ENCODE measurements at places on chromosomes 4 and X.

DNA sequence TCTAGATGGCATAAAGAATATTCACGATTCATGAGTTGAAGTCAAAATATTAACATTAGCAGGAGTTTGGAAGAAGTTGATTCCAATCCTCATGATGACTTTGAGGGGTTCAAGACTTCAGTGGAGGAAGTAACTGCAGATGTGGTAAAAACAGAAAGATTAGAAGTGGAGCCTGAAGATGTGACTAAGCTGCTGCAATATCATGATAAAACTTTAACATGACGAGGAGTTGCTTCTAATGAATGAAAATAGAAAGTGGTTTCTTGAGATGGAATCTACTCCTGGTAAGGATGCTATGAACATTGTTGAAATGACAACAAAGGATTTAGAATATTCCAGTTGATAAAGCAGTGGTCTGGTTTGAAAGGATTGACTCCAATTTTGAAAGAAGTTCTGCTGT is 70.1 kb upstream of the TMLHE start:
- DNase-seq: no peak

- DNase-seq: no peak
These were observed 1759.1 kb downstream of the ARAP2 start for GRCh38 chr4:34485252-34485651.

DNA sequence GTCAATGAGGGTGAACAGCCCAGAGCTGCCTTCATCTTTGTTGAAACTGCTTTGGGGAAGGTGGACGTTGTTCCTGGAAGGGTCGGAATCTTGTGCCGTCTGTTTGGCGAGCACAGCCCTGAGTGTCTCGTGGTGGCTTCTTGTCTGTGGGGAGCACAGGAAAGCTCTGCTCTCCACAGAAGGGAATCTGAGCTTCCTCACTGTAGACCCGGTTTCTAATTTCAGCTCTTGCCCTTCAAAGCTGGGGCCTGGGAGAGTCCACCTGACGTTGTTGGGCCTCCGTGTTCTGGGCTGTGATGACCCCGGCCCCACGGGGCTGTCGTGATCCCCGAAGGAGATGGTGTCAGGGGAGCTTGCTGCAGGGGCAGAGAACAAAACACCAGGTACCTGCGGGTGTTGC is 47.5 kb downstream of the SORCS2 start:
- no peak for DNase-seq

GRCh38 chr4:86845593-86845992 is 3.6 kb downstream of the SLC10A6 start:
- no peak for DNase-seq

GRCh38 chr4:61473306-61473705 is 273.2 kb downstream of the ADGRL3 start:
- DNase-seq: no peak

DNA sequence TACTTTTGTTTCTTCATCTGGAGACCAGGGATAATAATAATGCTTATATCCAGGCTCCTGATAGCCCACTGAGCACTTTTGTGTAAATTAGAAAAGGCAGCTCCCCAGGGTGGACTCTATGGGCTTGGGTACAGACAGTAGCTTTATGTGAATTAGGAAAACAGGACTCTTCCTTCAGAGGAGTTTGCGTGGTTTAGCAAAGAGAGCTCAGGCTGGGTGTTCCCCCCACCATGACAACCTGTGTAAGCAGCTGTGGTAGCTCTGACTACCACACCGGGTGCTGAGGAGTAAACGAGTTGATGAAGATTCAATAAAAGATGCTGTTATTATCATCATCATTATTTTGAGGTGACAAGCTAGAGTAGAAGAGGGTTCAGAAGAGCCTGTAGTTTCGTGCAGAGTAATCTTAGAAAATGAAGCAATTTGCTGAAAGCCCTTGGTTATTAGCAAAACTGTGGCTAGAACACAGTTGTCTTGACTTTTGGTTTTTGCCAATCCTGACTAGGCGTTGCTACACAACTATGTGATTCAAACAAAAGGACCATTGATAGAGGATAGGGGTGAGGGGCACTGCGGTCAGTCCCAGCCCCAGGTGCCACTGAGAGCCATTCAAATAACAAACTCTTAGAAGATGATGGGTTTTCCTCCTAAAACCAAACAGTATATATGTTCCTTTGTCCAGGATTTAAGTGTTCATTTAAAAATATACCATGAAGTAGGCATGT is 60.6 kb upstream of the LIMCH1 start:
- no peak for DNase-seq

DNA sequence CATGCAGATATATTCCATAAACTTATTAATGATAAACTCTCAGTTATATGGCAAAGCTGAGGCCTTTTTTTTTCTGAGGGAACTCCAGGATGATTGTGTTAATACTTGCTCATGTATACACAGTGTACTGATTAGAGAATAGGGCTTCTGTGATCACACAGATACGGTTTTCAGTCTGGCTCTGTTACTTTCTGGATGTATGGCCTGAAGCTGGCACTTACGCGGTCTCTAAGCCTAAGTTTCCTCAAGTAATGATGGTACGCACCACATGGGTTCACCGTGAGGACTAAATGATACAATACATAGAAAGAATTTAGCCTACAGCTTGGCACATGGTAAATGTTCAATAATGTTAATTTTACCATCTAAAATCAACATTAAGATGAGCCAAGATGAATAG is 73.8 kb downstream of the SEC24D start:
- DNase-seq: no peak

- no peak for DNase-seq
These were observed 5.2 kb downstream of the PKD2 start for GRCh38 chr4:88012647-88013046.

- no peak for DNase-seq
These were observed 5.8 kb downstream of the NKX6-1 start for GRCh38 chr4:84493092-84493850.

GRCh38 chr4:148332486-148332885 is 109.7 kb downstream of the NR3C2 start:
- DNase-seq: no peak

GRCh38 chr4:182291175-182291574 is 48.0 kb downstream of the TENM3 start:
- no peak for DNase-seq

DNA sequence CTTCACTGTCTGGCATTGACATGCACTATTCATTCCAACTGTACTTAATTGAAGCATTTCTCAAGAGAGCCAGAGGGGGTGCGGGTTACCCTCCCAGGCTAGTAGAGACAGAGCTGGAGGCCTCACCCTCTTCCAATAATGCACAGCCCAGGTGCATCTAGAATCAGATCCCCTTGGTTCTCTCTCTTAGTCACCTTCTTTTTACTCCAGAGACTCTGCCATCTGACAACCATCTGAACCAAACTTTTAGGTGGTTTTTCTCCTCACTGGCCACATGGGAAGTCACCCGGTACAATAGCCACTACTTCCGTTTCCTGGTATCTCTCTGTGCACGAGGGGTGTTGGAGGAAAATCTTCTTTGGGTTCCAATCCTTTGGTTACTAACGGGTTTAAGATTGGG is 81.3 kb downstream of the SLC2A9 start:
- DNase-seq: no peak

DNA sequence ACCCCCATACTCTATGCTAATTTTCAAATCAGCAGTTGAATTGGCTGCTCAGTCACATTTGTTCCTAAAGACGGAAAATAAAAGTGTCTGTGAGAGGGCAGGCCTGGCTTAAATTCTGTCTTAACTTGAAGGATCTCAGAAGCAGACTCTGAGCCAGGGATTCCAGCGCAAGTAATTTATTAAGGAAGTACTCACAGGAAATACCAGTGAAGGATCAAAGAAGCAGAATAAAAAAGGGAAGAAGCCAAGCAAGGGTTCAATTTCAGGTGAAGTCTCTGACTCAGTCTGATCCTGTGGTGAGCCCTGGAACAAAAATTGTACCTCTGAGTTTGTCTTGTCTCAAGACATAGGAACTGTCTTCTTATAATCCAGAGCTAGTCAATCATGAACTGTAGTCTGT is 52.2 kb downstream of the IL1RAPL1 start:
- no peak for DNase-seq

DNA sequence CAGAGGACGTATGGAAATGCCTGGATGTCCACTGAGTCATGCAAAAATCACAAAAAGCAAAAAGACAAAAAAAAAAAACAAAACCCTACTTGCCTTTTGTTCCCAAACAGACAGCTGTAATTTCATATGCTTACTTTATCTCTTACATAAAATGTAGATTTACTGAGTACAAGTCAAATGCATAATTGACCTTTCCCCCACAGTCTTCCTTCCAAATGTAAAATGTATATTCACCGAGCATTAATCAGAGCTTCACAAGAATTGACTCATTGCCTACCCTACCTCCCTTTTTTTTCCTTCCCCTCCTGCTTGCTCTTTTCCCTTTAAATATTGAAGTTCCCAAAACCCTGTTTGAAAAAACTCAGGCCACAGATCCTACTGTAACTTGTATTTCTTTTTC is 32.5 kb upstream of the TMPRSS11B start:
- DNase-seq: no peak

GRCh38 chr4:78454016-78454415 is 97.6 kb upstream of the ANXA3 start:
- DNase-seq: no peak

DNA sequence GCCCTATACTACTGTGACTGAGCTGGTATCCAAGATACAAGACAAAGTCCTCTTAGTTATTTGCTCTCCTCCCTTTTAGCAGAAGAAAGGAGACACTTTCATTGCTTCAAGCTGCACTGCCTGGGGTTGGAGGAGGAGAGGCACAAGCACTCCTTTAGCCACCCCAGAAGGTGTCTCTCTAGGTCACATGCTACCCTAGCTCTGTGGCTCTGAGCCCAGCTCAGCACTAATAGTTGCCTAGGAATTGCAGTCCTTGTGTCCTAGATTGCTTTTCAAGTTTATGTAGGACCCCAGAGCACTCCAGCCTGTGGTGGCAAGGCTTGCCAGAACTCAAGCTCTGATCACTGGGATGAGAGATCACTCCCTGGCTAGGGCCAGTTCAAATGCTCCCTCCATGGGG is 24.4 kb upstream of the LHFPL1 start:
- DNase-seq: no peak

GRCh38 chr4:96407738-96408463 is 568.0 kb downstream of the PDHA2 start:
- no peak for DNase-seq

DNA sequence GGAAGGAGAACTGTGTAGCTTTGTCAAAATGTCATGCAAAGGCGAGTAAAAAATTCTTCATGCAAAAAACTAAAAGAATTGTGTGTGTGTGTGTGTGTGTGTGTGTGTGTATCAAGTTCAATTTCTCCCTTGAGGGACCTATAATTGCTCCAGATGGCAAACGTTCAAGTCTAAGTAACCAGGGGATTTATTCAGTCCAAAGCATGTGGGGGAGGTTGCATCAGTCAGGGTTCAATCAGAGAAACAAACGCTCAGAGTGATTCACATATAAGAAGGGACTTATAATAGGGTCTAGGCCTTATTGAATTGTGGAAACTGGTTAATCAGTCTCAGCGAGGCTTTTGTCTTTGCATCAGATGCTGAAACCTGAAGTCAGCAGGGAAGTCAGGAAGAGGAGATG is 5.0 kb downstream of the DCAF8L1 start:
- DNase-seq: no peak

DNA sequence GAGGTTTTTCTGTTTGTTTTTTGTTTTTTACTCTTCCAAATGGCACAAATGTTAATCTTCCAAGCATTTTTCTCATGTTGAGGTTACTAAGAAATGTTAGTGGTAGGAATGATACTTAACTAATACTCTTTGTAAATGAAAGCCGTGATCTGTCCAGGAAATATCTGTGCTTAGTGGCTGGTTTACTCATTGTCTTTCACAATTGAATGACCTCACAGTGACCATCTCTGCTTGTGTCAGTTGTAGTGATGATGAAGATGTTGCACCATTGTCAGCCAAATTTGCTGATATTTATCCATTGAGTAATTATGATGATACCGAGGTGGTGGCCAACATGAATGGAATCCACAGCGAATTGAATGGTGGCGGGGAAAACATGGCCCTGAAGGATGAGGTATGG is 93.5 kb downstream of the TNIP2 start:
- DNase-seq: no peak

- no peak for DNase-seq
These were observed 48.4 kb downstream of the KCNIP4 start for GRCh38 chr4:21900211-21900610.

- no peak for DNase-seq
These were observed 386.2 kb downstream of the PCDH7 start for GRCh38 chr4:31106419-31106818.

DNA sequence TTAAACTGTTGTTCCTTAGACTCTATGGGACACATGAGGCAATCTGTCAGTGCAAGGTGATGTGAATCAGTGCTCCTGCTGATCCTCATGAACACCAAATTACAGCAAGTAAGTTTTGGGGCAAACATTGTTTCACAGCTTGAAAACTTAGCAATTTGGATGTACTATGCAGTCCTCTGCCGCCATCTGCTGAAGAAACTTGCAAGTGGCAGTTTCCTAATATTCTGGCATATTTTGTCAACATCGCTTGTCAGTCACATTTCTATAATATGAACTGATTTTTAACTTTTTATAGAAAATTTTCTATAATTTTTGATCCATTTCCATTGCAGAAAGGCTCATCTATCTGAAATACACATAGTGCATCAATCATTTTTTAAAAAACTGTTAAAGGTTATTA is 56.3 kb downstream of the ZAR1 start:
- DNase-seq: peak; percentile 38

DNA sequence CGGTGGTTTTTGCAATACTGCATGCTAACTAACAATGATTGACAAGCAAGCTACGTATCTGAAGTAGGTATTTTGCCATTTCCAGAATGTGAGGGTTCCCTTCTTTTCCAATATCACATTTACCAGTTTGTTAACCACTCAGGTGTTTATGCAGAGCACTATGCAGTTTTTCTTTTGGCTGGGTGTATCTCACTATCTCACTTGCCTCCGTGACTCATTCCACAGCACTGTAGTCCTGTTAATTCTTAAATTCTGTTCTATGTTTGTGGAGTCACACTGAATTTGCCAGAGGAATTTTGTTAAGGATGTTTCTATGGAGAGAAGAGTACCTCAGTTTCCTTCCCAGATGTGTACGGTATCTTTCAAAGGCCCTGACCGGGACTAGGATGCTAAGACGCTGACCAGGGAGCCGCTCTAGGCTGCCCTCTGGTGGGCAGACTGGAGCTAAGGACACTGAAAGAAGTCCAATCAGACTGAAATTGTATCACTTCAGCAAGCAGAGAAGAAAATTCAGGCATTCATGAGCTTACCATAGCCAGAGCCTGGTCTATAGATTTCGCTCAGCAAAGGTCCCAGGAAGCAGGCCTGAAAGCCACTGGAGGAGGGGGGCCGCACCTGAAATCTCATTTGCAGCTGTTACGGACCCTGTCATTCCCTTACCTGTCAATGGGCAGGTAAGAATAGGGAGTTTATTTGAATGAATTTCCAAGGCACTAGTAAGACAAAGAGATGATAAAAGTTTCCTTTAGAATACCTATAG is 388.4 kb upstream of the SPOCK3 start:
- peak; percentile 11 for DNase-seq

DNA sequence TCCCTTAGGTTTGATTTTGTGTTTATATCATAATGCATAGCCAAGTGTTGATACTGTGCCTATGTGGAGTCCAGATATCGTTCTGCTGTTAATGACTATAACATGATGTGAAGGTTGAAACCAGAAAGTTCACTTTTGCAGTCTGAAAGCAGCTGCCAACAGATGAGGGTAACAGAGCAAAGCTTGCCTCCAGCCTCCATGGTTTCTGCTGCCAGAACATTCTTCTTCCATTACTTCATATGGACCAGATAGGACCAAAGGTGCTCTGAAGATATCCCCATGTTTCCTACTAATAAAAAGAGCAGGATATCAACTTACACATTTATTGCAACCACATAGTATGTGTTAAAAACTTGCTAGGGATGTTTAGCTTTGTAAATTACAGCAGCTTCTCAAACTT is 394.1 kb downstream of the SPRY1 start:
- no peak for DNase-seq

All from Jurkat, Clone E6-1 (cell line).